Stimulated activated CD4-positive, alpha-beta T cell treated with anti-CD3 and anti-CD28 coated beads, TNF-alpha, amount 100 ng/mL, for 48 hours (primary cell): ENCODE measurements at places on chromosomes 7 and 10.

- no peak for DNase-seq
Observed at GRCh38 chr7:42452356-42452755, 215.3 kb upstream of the GLI3 start.

- no peak for DNase-seq
Observed at GRCh38 chr10:73625004-73625883, 16.0 kb downstream of the MYOZ1 start.

GRCh38 chr10:56319386-56319785 lies 41.7 kb downstream of the ZWINT start:
- no peak for DNase-seq

GRCh38 chr10:75771606-75772005 lies 340.2 kb downstream of the LRMDA start:
- DNase-seq = no peak

GRCh38 chr7:8343556-8343955 lies 81.6 kb upstream of the ICA1 start:
- DNase-seq = no peak

DNA sequence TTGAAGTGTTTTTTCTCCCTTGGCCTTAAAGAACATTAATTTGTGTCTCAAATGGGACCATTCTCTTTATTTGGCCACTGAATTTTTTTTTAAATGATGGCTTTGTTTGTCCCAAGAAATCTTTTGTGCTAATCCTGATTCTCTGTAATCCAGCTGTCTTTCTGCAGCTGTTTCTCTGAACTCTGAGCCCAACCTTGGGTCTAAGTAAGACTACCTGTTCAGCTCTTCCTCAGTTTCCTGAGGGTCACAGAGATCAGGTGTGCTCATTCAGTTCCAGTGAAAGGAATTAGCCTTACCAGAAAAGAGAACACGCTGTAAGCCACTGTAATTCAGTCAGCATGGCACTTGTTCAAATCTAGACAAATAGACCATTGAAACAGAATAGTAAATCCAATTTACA lies 94.2 kb downstream of the ANKIB1 start:
- no peak for DNase-seq

GRCh38 chr10:21061184-21061583 lies 164.1 kb upstream of the NEBL start:
- DNase-seq = no peak

DNA sequence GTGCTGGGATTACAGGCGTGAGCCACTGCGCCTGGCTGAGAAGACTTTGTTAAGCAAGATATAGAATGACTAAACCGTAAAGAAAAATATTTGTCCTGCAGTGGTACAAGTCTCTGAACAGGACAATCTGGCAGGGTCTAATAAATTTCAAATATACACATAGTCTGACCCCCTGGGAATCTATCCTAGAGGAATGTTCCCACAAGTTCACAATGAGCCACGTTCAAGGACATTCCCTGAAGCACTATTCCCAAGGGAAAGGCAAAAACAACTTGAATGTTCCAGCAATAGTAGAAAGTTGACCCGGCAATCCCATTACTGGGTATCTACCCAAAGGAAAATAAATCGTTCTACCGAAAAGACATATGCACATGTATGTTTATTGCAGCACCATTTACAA lies 82.0 kb downstream of the HIP1 start:
- DNase-seq = no peak

DNA sequence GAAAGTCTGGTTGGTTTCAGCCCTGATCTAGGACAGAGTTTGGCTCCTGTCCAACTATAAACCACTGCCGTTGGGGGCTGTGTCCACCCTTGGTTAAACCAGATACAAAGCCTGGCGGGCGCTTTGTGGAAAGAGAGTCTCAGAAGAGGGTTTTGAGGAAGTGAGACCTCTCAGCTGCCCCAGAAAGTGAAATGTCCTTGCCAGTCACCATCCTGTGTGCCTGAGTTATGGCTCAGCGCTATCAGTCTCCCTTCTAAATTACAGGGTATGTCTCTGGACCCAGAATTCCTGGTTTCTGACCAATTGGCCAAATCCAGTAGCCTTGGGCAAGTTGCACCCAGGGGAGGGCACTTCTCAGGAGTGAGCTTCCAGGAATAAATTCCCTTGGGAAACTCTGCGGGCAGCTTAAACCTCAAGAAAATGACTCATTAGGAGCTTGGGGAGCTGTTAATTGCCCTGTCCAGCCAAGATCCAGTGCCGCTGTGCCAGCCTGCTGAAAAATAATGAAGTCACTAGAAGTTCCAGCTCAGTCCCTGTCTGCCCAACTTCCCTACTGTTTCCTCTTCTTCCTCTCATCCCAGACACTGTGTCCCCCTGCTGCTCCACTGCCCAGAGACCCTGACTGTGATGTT lies 66.7 kb upstream of the PDZD8 start:
- DNase-seq = no peak

DNA sequence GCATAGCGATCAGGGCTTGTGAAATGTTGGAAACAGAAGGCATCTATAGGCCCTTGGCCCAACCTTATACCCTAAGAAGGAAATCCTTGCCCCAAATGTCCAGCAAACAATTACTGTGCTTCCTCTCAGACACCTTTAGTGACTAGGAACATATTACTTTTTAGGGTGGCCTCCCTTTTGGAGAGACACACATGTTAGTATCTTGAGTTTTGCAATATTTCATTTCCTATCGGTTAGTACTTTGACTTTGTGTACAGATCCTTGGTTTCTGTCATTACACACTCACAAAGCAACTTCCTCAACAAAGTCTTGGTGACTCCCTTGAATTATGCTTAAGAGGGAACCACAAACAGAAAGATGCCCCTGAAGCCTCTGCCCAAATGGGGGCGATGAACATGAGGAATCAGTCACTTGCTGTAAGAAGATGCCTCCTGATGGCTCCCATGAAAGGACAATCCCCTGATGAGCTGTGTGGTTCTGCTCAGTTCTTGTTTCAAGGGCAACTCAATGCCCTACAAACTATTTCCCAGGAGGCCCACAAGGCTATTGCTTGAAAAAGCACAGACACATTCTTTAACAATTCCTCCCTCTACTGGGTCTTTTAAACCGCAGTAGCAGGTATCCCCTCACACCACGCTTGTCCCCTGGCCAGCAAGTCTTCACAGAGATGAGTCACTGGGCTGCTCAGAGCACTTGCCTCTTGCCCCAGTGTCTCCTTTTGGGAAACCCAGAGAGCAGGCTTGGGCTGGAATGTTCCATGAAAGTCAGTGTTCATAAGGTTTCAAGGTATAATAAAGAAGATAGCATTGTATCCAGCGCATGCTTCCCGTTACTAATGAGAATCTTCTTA lies 196.2 kb downstream of the FANK1 start:
- DNase-seq = no peak

GRCh38 chr7:40133561-40134427 lies 628 bp downstream of the MPLKIP start:
- no peak for DNase-seq

DNA sequence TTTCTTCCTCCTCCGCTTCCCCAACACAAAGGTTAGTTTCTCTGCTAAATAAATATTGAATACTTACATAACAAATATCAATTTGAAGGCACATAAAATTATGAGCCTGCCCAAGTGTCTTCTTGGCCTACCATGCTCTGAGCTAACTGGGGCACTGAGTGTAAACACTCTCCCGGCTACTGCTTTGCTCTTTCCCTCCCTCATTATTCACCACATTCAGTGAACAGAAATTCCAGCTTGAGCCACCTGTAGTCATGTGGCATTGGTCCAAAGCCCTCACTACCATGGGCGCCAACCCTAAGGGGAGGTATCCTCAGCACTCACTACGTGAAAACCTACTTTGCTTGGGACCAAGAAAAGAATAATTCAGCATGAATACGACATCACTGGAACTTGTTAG lies 409.0 kb downstream of the KCNMA1 start:
- no peak for DNase-seq

GRCh38 chr7:114048386-114049235 lies 129.8 kb upstream of the PPP1R3A start:
- no peak for DNase-seq

- no peak for DNase-seq
Observed at GRCh38 chr10:73889014-73889413, 14.7 kb upstream of the CAMK2G start.

DNA sequence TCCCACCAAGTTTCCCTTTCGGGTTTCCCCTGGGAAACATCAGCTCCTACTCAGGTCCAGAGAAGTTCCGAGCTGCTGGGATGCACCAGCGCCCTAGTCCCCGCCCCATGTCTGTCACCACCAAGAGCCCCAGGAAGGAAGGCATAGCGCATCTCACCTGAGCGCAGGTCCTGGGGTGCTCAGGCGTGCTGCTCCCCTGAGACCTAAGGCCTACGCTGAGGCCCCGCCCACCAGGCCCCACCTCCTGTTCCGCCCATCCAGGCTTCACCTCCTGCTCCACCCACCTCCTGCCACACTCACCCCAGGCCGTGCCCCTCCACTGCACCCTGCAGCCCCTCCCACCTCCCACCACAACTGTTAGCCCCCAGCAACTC lies 1.2 kb upstream of the TFR2 start:
- DNase-seq = no peak

DNA sequence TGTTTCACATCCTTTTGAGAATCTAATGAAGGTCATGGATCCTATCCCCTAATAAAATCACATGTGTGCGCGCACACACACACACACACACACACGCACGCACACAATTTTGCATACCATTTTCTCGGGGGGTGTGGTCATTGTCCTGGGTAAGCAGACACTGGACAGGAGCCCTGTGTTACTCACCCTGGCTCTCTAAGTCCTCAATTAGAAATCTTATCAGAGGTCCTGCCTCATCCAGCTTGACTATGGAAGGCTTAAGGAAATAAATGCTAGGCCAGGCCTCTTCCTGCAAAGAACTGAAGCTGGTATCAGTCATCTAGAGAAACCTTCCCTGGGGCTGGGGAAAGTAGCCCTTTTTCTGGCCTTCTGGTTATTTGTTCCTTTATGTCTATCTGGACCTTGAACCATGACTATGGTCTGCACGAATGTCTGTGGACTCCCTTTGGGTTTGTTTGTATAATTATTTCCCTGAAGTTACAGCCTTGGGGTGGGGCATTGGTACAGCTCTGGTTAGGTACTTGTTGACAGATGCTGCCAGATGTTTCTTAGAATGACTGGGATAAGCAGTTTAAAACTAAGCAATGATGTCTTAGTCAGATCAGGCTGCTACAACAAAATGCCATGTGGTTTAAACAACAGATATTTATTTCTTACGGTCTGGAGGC lies 208.5 kb downstream of the CCDC3 start:
- no peak for DNase-seq

- no peak for DNase-seq
Observed at GRCh38 chr10:30188556-30189237, 129.3 kb upstream of the JCAD start.

GRCh38 chr10:132168571-132169030 lies 18.1 kb upstream of the DPYSL4 start:
- DNase-seq = no peak

- DNase-seq = no peak
Observed at GRCh38 chr7:82413237-82413636, 30.3 kb downstream of the CACNA2D1 start.

DNA sequence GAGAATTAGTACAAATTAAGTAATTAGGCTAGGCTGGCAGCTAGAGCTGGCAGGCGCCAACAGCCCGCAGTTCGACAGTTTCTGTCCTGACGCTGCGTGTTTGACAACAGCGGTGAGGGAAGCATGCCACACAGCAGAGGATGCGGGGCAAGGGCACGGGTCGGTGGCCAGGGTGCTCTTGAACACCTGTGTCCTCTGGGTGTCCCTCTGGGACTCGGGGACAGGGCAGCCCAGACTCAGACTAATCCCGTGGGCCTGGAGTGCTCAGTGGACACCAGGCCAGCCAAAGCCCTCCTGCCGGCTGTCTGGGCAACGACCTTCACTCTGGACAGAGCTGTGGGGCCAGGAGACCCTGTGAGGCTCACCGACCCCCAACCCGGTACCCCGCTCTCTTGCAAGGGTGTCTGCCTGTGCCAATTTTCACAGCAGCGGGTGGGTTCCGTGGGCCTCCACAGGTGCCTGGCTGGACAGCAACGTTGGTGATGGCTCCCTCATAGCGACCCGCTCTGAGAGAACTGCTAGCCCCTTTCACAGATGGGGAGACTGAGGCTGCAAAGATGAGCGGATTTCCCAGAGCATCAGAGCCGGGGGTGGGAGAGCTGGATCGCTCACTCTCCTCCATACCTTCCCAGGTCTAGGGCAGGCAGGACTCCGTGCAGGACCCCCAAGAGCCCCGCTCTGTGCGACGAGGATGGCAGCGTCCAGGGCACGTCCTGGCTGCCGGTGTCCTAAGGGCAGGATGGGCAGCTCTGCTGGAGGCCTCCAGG lies 48.5 kb downstream of the FOXL3 start:
- no peak for DNase-seq

- no peak for DNase-seq
Observed at GRCh38 chr7:92749327-92749755, 87.0 kb downstream of the CDK6 start.

DNA sequence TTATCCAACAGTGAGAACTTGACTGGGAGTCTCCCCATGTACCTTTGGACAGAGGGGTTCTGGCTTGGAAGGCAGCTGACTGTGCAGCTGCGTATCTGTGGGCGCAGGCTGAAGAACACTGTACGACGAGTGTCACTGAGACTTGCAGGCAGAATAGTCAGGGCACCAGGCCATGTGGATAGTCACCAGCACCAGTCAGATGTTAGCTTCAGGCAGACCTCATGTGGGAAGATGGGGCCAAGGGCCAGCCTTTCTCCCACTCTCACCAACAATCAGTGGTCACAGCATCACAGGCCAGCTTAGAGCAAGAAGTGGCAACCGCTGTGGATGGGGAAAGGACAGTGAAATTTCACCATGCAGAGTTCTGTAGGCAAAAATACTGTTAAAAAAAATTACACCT lies 43.4 kb upstream of the GJD4 start:
- no peak for DNase-seq

DNA sequence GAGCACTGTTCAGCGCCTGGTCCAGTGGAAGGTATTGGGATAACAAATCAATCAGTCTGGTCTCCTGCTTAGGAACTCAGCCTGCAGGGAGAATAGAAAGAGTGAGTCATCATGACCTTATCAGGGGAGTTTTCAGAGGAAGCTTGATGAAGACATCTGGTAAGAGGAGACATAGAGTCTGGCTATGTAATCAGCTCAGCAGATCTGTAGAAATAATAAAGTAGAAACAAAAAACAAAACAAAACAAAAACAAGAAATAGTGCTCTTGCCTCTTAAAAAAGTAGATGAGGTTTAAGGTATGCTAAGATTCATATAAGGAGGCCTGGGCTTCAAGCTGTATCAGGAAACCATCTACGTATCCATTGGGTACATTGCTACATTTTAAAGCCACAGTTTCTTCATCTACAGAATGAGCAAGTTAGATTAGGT lies 14.4 kb downstream of the TAS2R41 start:
- DNase-seq = no peak

DNA sequence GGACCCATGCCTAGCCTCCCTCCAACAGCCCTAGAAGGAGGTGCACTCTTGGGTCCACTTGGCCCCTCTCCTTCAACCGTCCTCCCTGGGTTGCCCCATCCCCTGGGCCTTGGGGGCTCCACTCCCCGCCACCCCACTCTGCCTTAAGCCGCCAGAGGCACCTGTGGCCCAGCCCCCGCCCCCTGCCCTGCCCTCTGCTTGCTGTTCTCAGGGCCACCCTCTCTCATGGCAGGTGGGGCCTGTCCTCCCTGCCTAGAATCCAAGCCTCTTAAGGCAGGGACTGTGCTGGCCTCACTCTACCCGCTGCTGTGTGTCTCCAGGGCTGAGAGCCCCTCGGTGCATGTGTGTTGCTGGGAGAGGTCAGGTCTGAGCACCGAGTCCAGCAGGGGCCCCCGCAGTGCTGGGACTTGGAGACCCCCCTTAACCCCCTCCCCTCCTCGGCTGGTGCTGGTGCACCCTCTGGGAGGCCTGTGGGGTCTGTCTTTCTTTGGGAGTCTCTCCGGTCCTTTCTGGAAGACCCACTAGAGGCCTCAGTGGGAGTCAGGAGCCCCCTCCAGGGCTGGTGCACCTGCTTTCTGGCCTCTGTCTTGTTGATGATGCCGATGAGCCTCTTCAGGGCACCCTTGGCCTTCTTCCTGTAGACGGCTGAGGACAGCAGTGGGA lies 43.8 kb downstream of the CFAP46 start:
- no peak for DNase-seq
